ENCODE measurements at places on chromosomes 3 and 15. TPM values are rescaled to one million over a fixed set of nuclear protein-coding genes. Genes with fewer than 3 reads are reported as not detected.

The TIMMDC1 gene
- 36.6 TPM for total RNA-seq

The MAGEL2 gene
- 3.4 TPM for total RNA-seq

The ALDH1A3 gene
- 46.3 TPM for total RNA-seq

The PLSCR5 gene
- total RNA-seq, result not detected

GRCh38 chr15:33587773-33588172 lies 277.0 kb downstream of the RYR3 start:
- no peak for DNase-seq

- peak; percentile 11 for DNase-seq
Observed at GRCh38 chr15:48358229-48359152, 27.3 kb downstream of the DUT start.

DNA sequence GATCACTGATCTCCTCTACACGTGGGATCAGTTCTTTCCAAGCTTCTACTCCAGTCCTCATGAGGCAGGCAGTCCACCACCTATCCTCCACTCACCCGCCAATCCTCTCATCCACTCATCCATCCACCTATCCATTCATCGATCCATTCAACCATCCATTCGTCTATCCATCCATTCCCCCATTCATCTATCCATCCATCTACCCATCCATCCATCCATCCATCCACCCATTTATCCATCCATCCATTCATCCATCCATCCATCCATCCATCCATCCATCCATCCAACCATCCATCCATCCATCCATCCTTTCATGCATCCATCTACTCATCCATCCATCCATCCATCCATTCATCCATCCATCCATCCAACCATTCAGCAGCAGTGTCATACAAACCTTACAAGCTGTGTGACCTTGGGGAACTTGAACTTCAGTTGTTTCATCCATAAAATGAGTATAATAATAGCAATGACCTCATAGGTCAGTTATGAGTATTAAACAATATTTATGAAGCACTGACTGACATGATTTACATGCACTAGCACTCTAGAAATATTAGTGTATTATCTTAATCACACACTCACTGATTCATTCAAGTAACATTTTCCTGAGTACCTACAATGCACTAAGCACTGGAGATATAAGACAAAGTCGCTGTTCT lies 55.0 kb downstream of the TLE3 start:
- no peak for DNase-seq

DNA sequence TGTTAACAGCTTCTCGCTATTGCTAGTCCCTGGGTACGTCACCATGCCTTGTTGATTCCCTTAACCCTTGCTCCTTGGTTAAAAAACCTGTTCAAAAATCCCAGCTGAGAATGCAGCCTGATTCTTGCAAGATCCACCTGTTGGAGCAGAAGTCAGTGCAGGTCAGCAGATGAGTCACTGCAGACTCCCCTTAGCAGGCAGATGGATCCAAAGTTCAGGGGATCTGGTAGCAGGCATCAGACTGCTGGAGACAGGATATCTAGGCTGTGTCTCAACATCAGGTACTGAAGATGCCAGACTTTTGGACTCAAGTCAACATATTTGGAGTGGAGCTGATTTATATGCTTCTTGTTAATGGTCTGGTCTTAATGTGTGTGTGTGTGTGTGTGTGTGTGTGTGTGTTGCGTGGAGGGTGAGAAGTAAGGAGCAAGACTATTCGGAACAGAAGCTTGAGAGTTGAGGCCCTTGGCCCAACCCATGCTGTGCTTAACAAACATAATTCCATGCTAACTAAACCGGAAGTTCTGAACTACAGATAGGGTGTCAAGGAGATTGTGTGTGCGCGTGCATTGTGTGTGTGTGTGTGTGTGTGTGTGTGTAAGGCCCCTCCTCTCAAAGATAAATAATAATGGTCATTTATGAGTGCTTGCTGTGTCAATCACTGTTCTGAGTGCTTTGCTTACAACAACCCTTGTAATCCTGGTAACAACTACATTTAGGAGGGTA lies 1.0 kb upstream of the C3orf52 start:
- DNase-seq, result no peak

- DNase-seq, result no peak
Observed at GRCh38 chr3:16994854-16995525, 110.2 kb downstream of the PLCL2 start.

GRCh38 chr3:64058566-64058965 lies 35.3 kb upstream of the PSMD6 start:
- no peak for DNase-seq

DNA sequence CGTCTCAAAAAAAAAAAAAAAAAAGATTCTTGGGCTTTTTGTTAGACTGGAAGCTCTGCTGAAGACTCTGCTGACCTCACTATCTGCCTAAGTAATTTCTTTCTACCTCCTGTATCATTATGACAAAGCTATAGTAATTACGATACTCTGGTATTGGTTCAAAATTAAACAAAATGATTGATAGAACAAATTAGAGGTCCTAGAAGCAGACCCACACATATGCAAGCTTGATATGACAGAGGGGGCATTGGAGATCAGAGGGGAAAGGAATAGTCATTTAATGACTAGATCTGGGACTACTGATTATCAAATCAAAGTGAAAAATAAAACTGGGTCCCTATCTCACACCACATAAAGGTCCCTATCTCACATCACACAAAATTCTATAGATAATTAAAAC lies 21.9 kb upstream of the AP3B2 start:
- no peak for DNase-seq

DNA sequence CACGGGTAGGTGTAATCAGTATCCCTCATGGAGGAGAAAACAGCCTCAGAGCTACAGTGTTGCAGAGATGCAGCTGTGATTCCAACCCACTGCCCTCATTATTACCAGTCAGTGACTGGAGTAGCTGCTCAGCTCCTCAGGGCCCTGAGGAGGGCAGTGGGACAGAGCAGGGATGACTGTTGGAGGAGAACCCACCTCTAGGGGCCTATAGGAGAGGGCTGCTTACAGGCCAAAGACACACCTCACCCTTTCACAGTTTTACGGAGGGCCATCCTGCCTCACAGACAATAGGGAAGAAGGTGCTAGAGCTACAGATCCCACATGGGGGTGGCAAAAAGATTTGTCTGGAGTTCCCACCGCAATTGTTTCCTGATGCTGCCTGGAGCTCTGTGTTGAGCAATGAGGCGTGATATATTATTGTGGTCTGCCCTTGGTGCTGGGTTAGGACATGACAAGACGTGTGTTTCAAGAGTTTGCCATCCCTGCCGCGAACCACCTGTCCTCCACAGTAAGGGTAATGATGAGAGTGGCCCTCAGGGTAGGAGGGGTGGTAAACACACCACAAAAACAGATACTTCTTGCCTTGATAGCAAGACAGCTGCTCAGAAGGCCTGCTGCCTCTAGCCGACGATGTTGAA lies 140.5 kb upstream of the TPM1 start:
- DNase-seq, result no peak

- no peak for DNase-seq
Observed at GRCh38 chr15:28868744-28869345, 16.9 kb upstream of the APBA2 start.

DNA sequence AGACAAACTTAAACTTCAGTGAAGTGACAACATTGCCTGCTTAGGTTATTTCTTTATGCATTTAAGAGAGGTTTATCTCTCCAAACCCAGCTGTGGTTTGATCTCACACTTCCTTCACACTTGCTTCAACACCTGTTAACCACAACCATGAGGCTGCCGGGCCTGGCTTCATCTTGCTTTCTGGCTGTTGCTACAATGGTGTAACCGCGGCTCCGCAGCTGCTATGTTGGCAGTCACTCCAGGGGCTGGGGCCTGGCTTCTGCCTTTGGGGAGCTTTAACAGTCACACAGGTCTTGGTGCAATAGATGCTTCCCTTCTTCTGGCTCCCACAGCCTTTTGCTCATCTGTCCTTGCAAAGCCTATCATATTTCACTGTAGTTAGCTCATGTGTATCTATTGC lies 72.9 kb upstream of the MNS1 start:
- no peak for DNase-seq

- no peak for DNase-seq
Observed at GRCh38 chr3:187621881-187622280, 48.3 kb downstream of the SST start.

- no peak for DNase-seq
Observed at GRCh38 chr3:187950671-187951070, 203.3 kb upstream of the LPP start.

DNA sequence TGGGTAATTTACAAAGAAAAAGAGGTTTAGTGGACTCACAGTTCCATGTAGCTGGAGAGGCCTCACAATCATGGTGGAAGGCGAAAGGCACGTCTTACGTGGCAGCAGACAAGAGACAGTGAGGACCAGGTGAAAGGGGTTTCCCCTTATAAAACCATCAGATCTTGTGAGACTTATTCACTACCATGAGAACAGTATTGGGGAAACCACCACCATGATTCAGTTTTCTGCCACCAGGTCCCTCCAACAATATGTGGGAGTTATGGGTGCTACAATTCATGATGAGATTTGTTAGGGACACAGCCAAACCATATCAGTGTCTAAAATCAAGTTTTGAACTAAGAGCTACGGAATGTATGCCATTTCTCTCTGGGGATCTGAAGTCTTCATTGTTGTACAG lies 354.8 kb upstream of the C2CD4B start:
- DNase-seq, result no peak

DNA sequence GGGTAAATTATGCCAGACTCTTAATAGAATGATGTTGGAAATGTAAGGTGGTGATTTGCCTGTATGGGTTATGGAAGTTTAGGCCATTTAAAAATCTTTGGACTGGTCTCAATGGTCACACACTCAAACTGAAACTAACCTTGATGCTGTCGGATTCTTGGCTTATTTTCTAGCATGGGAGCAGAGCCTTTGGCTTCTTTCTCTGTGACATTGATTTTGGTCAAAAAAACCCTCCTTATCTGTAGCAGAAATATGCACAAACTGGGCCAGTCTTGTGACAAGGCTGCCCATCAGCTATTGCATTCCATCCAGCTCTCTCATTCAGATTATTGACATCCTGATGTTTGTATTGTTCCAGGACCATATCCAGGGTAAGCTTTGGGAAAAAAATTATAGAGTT lies 35.9 kb downstream of the ARPP21 start:
- no peak for DNase-seq

DNA sequence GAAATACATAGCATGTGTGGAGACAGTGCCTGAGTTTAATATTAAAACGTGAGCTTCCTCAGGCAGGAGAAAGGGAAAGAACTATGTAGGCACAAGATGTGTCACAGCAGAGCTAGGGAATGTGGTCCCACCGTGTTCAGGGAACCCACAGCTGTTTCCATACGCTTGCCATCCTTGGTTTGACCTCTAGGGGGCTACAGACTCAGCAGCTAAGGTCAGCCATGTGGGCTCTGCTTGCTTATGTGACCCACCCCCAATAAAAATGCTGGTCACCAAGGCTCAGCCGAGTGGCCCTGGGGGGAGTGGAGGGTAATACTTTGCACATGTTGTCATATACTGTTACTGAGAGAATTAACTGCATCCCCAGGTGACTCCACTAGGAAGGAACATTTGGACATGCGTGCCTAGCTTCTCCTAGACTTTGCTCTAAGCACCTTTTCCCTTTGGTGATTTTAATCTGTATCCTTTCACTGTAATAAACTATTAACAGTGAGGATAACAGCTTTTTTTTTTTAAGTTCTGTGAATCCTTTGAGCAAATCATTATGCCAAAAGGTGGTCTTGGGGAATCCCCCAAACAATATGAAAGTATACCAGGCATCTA lies 3.3 kb downstream of the TUBGCP5 start:
- peak; percentile 10 for DNase-seq
